ENCODE measurements at places on chromosomes 6 and 20. TPM values are rescaled to one million over a fixed set of nuclear protein-coding genes. Genes with fewer than 3 reads are reported as not detected.

GSTA2 gene
- not detected for total RNA-seq

KCNK5 gene
- 1.1 TPM for total RNA-seq

MEI4 gene
- 1.8 TPM for total RNA-seq

DNA sequence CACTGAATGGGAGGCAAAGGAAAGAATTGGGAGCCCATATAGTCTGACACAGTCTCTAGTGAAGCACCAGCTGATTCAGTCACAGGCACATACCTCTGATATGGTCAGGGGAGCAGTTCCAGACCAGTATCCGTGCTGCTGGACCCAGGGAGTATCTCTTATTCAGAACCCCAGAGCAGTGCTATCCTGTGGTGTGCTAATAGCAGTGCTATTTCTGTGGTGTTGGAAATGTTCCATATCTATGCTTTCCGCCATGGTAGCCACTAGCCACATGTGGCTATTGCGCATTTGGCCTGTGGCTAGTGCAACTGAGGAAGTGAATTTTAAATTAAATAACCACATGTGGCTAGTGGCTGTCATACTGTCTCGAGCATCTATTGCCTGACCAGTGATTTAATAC is 11.0 kb downstream of the SCUBE3 start:
- DNase-seq = no peak

DNA sequence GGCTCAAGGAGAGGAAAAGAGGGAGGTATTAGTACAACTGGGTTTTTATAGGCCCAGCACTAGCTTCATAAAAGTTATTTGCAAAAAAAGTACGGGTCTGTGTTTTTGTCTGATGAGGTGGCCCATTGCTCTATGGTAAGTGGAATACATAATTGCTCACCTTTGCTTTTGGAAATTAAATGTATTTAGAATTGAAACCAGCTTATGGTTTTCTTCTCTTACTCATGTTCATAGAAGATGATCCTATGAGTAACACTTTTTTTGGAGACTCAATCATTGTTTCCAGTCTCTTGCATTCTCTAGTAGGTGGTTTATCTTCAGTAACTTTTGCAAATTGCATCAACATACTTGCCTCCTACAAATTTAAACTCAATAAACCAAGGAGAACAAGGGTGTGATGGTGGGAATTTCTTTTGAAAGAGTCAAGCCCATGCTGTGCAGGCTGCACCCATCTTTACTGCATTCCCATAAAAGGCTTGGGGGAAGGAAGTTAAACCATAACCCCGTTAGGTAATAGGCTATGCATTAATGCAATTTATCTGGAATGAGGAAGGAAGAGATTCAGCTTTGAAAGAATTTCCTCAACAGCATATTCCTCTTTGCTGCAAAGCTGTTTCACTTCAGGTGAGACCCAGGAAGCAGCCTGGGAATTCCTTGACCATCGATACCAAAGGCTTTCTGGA is 48.5 kb upstream of the EDN1 start:
- no peak for DNase-seq

- DNase-seq = no peak
These were observed 213.7 kb upstream of the SGK1 start for GRCh38 chr6:134531611-134532010.

DNA sequence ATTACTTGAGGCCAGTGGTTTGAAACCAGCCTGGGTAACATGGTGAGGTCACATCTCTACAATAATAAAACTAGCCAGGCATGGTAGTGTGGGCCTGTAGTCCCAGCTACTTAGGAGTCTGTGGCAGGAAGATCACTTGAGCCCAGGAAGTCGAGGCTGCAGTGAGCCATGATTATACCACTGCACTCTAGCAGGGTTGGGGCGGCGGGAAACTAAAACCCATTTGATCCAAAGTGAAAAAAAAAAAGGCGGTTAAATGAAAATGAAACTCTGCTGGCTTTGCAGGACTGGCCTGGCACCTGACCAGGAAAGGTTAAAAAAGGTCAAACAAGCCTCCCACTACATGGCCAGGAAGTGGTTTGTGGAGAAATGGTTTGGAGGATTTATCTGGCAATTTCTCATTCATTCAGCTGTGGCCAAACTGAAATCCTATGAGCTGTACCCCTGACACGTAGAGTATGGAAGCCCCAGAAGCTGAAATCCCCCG is 36.6 kb downstream of the MTRES1 start:
- no peak for DNase-seq

GRCh38 chr6:31055441-31055840 is 45.2 kb downstream of the MUC22 start:
- no peak for DNase-seq

GRCh38 chr6:155023717-155024116 is 28.6 kb downstream of the TIAM2 start:
- no peak for DNase-seq

All from right cardiac atrium (tissue), 5 donors.